Activated CD8-positive, alpha-beta memory T cell treated with anti-CD3 and anti-CD28 coated beads for 1 hour (primary cell): ENCODE measurements at places on chromosomes 4 and X.

DNA sequence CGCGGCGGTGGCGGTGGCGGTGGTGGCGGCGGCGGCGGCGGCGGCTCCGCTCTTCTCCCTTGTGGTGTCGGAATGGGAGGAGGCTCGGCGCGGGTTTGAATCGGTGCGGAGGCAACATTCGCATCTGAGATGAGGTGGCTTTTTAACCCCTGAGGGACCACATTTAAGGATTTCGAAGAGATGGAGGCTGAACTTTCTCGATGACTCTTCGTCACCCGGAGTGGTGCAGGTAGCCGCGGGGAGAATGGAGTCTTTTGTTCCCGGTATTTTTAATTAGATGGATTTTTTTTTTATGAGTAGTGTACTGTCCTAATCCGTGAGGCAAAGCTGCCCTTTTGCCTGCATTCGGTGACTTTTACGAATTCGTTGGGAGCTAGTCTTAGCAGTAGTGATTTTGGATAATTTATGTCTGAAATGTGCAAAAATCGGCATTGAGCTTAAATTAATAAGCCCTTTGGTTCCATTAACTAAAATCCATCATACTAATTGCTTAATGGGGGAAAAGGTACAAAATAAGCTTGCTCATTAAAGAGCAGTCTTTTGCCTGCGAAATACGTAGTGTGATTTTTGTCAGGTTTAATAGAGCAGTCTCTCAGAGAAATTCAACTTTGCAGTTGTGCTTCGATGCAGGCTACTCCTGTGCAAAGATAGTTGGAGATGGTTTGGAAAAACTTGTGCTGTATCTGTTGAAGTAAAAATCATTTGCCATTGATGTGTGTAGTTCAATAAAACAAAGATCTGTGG, 206.2 kb downstream of the TENM3 start:
- DNase-seq, result no peak

- DNase-seq, result no peak
Measured at GRCh38 chrX:129641941-129642340, 12.8 kb downstream of the APLN start.

DNA sequence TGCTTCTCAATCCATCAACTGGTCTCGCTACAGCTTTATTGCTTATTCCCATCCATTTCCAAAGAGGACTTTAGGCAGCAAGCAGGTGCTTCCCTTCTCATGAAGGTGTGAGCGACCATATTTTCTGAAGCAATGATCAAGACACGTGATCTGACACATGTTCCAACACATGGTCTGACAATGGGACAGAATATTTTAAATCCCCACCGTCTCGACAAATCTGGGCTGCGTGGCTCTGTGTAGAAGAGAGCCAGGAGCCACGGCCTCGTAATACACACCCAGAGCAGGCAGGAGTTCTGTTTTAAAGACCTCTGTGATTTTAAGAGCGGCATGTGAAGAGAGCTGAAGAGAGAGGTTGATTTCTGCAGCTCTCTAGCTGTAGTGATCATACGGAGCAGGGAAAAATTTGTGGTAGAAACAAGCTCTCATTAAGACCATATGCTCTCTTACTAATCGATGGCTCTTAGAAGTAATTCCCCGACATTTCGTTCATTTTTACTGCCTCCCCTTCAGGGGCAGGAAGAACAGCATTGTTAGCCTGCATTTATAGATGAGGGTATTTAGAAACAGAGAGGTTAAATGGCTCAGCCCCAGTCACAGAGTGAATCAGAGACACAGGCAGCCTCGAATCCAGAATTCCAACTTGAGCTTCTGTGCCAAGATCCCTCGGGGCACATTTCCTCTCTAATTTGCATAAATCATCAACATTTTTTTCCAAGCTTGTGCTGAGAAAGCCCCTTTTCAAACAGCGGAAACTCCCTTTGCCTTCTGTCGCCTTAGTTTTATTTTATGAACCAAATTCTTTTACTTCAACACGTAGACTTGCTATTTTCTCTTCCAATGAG, 91.0 kb upstream of the BCOR start:
- DNase-seq, result no peak

DNA sequence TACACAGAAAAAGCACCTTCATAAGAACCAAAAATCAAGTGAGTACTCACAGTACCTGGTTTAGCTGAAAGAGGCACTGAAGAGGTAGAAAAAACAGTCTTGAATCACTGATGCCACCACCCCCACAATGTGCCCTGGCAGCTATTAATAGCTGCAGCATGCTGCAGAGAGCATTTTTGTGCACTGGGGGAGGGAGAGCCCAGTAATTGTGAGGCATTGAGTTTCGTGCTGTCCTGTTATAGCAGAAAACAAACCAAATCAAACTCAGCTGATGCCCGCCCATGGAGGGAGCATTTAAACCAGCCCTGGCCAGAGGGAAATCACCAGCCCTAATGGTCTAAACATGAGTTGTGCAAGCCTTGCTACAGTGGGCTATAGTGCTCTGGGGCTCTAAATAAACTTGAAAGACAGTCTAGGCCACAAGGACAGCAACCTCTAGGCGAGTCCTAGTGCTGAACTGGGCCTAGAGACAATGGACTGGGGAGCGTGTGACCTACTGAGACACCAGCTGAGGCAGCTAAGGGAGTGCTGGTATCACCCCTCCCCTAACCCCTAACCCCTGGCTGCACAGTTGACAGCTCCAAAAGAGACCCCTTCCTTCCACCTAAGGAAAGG, 106.3 kb upstream of the TMLHE start:
- DNase-seq, result no peak

DNA sequence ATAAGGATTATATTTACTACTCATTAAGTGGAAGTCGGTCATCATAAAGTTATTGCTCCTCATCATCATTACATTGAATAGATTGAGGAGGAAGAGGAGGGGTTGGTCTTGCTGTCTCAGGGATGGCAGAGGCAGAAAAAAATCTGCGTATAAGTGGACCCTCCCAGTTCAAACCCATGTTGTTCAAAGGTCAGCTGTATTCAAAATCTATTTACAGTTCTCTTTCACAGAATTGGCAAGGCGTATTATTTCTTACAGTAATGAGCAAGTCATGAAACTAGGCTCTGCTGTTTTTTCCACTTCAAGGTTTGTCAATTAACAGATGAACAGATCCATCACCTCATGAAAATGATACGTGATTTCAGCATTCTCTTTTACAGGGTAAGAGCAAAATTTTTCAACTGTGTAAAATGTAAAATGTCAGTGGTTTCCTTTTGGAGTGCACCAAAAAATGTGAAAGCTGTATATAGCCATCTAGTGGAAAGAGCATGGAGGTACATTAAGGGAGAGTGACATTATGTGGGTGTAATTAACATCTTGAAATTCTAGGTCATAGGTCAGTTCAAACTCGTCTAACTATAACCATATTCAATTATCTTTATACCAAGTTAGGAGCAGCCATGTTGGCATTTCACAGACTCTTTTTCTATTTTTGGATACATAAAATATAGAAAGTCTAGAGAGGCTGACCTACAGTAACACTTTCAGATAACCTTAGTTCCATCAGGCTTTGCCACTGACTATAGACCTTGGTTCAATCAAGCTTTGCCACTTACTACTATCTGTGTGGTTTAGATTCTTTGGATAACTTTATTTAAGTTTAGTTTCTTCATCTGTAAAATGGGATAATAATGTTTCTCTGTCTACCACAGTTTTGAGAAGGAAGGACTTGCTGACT, 30.1 kb downstream of the NEIL3 start:
- DNase-seq, result no peak

DNA sequence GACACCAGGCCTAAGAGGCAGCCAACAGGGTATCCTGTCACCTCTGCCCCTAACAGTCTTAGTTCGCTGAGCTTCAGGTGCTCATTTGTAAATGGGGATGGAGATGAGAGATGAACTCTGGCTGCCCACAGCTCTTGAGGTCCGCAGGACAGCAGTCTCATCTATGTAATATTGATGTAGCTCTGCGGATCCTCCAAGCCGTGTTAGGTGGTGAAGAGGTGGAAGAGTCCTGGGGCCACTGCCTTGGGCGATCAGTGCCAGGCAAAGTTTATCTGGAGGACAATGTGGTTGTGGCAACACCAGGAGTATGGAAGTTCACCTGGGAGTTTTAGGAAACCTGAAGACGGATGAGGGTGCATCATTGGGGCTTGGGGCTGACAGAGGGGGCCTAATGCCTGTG, 13.4 kb downstream of the TRO start:
- no peak for DNase-seq

DNA sequence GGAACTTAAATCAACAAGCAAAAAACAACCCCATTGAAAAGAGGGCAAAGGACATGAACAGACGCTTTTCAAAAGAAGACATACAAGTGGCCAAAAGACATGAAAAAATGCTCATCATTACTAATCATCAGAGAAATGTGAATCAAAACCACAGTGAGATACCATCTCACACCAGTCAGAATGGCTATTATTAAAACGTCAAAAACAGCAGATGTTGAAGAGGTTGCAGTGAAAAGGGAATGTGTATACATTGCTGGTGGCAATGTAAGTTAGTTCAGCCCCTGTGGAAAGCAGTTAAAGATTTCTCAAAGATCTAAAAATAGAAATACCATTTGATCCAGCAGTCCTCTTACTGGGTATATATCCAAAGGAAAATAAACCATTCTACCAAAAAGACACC, 22.6 kb downstream of the RTL9 start:
- DNase-seq, result no peak

- DNase-seq, result no peak
Measured at GRCh38 chr4:38036548-38036947, 76.3 kb downstream of the PTTG2 start.

GRCh38 chr4:158350161-158350560, 139.9 kb downstream of the TMEM144 start:
- no peak for DNase-seq

DNA sequence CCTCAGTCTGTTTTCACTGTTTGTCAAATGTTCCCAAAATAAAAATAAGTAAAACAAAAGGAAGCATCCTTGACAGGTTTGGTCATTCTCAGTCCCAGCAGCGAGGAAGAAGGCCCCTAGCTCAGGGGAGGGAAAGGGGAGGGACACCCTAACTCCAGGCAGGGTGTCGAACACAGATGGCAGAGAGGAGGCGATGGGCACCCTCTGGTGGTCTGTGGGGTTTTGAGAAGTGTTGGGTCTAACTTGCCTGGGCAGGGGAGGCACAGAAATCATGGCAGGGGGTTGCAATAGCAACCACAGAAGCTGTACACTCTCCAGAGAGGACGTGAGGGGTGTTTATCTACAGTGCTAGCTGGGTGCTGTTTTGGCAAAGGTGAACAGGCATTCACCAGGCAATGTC, 229.8 kb upstream of the SFRP2 start:
- DNase-seq, result no peak

DNA sequence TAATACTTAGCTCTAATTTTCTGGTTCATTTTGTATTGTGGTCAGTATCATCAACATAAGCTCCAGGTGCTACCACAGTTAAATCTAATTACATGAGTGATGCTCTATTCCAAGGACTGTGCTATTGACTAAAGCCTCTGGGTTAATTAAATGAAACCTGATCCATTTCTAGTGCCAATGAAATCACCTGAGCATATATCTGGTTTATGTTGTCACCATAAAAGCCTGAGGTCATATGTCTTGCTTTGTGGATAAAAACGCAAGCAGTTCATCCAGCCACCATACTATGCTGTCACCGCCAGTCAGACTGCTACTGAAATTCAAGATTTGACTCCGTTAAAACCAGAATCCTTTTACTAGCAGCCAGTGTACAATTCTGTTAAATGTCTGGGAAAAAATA, 64.2 kb upstream of the ZNF518B start:
- no peak for DNase-seq

DNA sequence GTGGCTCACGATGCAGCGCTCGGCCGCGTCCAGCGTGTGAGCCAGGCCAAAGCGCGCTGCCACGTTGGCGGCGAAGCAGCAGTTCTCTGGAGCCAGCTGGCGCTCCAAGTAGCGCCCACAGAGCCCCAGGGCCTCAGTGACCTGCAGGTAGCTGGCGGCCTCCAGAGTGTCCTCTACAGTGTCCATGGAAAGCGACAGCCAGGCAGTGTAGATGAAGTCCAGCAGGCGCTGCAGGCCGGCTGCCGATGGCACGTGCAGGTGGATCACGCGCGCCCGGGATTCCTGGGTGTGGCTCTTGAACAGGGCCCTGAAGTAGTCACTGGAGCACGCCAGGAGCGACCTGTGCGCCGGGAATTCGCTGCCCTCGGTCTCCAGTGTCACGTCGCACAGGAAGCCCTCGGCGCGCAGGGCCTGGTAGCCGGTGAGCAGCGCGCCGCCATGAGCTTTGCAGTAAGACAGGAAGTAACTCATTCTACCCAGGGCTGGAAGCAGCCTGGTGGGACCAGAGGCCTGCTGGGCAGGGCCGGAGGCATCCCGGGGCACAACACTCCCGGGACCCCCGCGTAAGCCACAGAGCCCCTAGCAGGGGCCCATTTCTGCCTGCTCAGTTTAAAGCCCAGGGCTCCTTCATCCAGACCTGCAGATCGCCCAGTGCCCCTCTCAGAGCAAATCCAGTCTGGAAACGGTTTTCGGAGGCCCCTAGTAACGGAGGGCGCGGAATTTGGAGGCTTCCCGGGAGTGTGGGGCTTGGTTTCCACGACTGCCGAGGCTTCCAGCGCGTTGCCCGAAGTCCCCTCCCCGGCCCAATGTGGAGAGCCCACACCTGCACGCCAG, 595 bp downstream of the KLHL34 start:
- DNase-seq, result no peak

- no peak for DNase-seq
Measured at GRCh38 chrX:150161193-150161592, 201.9 kb upstream of the MAMLD1 start.

DNA sequence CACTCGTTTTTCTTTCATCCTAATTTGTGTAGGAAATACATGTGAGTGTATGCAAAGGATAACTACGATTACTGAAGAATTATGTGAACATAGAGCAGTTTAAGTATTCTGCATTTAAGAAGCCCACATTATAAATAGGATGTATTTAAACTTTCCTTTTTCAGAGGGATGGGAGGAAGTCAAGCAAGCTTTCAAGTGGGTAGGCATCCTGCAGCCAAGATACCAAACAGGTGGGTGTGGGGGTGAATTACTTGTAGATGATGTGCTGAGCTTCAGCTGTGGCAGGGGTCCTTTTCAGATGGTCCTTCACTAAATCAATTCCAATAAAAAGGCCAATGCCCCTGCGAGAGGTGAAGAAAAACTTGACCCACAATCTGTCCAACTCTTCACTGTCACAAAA, 16.3 kb downstream of the ETNPPL start:
- no peak for DNase-seq

GRCh38 chrX:106484233-106484632, 127.5 kb upstream of the RADX start:
- DNase-seq, result no peak

DNA sequence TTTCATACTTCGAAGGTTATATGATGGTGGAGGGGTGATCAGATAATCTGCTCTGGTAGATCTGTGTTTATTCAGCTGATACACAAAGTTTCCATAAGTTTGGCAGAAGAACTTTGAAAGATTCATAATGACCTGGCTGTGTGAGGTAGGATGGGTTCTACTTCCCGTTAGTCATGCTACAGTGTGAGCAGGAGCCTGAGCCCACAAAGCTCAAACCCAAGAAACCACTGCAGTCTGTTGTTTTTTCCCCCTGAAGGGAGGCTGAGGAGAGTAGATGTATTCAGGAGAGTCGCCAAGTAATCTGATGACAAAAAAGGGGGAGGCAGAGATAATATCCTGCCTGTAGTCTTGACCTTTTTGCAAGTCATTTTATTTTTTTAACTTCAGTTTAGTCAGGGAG, 52.8 kb upstream of the PPP3CA start:
- DNase-seq, result no peak
